ENCODE measurements at places on chromosomes 12 and 14.

DNA sequence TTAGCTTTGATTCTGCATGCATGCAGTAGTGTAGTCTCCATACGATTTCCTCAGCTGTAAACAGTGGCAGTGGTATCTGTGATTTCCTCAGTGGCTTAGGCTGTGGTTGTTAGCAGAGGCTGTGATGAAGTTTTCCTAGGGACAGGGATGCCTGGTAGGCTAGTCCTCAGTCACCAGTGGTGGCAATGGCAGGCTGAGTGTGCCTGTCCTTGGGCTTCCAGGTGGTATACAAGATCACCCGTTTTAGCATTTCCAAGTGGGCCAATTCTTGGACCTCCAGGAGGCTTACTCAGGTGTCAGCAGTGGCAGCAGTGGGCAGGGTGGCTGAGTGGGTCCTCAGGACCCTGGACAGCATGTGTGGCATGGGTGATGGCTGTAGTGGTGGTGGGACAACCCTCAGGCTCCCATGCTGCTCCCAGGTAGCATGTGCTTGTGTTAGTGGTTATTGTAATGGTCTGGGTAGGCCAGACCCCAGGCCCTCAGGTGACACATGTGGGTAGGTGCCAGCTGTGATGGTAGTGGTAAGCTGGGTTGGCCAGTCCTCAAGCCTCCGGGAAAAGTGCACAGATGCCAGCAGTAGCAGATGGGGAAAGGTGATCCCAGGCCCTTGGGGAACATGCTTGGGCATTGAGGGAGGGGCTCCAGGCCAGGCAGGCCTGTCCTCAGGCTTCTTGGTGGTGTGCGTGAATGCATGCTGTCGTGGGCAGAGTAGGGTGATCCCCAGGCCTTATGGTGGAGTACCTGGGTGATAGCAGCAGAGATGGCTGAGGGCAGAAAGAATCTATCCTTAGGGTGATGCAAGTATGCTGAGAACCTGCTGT is 146.5 kb downstream of the PAPOLA start:
- DNase-seq: no peak

DNA sequence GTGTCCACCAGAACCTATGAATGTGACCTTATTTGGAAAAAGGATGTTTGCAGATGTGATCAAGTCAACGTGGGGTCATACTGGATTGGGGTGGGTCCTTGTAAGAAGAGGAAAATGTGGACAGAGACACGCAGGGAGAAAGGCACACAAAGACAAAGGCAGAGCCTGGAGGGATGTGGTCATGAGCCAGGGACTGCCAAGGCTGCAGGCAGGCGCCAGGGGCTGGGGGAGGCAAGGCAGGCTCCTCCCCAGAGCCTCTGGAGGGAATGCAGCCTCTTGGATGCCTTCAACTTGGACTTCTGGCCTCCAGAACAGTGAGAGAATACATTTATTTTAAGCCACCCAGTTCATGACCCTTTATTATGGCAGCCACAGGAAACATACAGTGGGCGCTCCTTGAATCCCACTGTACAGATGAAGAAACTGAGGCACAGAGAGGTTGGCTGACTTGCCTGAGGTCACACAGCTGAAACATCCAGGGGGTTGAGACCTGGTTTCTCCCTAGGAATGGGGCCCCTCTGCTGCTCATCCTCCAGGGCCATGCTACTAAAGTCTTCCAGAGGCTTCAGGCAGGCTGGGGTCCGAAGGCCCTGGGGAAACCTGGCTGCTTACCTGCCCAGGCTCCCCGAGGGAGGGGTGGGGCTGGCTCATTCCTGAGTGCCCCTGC is 99.7 kb downstream of the RFLNA start:
- DNase-seq: no peak

DNA sequence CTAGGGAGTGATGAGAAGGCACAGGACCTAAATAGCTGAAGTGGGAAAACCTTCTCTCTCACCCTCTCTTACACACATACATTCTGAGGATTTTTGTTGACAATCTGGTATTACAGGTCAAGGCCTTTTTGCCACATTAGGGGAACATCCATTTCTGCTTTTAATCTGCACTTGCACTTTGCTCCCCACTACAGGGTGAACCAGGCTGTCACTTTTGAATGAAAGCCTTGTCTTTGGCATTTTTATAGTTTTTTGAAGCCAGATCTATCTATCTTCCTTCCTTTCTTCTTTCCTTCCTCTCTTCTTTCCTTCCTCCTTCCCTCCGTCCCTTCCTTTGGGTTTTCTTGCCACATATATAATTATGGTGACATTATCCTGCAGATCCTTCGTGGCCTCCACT is 165.9 kb upstream of the OTX2 start:
- no peak for DNase-seq

GRCh38 chr12:127358888-127359287 is 908.1 kb upstream of the TMEM132C start:
- DNase-seq: no peak

GRCh38 chr12:119512772-119513497 is 80.6 kb upstream of the TMEM233 start:
- no peak for DNase-seq

GRCh38 chr12:49585477-49586459 is 17.8 kb upstream of the MCRS1 start:
- DNase-seq: no peak

- peak; percentile 51 for DNase-seq
Observed at GRCh38 chr14:74955229-74956026, at the start of gene PGF. Gene PGF, minus strand, starts transcription at chr14:74955597. Its CDS starts 355 bp downstream, at chr14:74955242.

DNA sequence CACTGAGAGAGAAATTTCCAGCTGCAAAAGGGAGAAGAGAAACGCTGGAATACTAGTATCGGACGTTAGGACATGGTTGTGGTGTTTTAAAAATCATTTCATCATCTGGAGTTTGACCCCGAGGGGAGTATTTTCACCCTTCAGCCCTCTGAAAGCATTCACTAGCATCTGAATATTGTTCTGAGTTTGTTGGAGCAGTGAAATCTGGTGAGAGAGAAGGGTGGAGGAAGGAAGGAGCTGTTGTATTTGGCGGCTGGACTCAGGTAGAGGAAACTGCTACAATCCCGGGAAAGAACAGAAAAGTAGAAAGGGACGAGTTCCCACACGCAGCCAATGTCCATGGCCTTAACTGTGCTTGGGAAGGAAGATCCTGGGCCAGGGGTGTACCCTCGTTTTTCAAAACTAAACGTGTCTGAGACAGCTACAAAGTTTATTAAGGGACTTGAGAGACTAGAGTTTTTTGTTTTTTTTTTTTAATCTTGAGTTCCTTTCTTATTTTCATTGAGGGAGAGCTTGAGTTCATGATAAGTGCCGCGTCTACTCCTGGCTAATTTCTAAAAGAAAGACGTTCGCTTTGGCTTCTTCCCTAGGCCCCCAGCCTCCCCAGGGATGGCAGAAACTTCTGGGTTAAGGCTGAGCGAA is 896 bp upstream of the CDKN1B start:
- no peak for DNase-seq

DNA sequence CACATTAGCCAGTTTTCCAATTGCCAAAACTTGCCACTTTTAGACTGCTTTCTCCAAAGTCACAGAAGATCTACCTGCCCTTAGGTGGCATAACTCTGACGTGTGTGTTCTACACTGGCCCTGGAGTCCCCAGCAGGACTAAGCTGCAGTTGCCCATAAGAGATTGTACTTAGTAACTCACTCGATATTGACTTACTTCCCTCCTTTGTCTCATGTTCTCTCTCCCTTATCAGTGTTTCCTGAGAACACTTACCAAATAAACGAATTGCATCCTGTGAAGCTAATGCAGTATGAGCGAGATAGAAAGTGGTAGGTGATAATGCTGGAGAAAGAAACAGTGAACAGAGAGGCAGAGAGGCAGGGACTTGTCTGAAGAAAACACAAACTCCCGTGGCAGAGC is 117.2 kb downstream of the NUAK1 start:
- no peak for DNase-seq

DNA sequence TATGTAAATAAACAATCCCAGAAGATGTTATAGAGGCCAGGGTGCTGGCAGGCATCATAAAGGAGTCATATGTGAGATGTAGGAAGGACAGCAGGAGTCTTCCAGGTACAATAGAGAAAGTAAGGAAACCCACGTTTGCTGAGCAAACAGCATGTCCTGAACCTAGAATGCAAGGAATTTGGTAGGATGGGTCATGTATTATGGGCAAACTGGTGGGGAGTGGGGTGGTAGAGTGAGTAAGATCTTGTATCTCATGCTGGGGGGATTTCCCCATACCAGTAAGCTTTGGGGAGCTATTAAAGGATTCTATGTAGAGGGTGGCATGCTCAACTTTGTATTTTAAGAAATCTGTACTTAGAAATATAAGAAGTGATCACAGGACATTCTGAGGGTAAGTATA is 41.0 kb downstream of the CDKL1 start:
- DNase-seq: no peak

- no peak for DNase-seq
Observed at GRCh38 chr12:114672817-114673168, 11.2 kb downstream of the TBX3 start.
